ENCODE measurements at places on chromosomes 7 and 10.

- no peak for DNase-seq
Measured at GRCh38 chr10:71089162-71089561, 123.2 kb upstream of the UNC5B start.

- no peak for DNase-seq
Measured at GRCh38 chr7:128352153-128352537, 8.4 kb upstream of the RBM28 start.

DNA sequence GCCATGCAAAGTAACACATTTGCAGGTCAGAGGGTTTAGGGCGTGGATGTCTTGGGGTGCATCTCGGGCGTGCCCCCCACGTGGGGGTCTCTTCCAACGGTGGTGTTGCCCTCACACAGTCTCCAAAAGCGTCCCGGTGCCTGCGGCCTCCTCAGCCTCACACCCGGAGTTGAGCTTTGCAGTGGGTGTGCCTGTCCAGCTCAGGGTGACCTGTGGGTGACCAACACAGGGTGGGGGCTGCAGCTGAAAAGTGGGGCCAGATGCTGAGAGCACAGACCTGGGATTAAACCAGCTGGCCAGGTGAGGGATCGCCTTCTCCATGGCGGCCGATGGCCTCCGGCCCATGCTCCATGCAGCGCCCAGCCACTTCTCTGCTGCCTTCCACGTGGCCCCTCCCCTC lies 63.1 kb downstream of the PWWP2B start:
- DNase-seq, result no peak

DNA sequence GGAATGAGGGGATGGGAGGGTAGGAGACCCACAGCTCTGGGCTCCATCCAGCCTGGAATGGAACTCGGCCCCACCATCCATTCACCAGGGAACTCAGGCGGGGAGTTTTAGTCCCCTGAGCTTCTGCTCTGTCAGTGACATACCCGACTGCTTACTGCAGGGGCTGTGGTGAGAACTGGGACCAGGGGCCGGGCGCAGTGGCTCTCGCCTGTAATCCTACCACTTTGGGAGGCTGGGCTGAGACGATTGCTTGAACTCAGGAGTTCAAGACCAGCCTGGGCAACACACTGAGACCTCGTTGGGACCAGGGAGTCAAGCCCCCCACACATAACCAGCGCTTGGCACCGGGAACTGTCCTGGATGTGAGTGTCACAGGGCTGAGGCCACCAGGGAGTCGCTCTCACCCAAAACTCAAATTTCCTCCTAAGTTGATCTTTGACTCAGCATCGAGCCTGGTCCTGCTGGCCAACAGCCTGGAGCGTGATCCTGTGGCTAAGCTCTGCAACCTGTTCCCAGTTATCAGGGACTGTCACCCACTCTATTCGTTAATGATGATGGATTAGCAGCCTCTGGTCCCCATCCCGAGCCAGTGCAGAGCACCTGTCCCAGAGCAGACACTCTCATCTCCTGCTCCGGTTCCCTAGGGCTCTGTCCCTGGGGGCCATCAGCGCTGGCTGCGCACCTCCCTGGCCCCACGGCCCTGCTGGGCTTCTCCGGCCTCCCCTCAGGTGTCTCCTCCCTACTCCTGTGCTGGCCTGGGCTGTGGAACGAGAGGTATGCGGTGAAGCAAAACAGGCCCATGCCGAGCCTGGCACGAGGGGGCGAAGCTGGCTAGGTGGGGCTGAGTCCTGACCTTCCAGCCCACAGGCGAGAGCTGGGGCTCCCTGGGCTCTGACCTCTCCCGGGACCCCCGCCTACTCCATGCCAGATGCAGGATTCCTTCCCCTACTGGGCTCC lies 902 bp upstream of the CLDN15 start:
- DNase-seq, result no peak

GRCh38 chr7:95303013-95303905 lies 21.1 kb downstream of the PON1 start:
- DNase-seq, result no peak
